Sciatic nerve (tissue), 2 donors: ENCODE measurements at places on chromosomes 11 and 22. TPM values are rescaled to one million over a fixed set of nuclear protein-coding genes. Genes with fewer than 3 reads are reported as not detected.

DNA sequence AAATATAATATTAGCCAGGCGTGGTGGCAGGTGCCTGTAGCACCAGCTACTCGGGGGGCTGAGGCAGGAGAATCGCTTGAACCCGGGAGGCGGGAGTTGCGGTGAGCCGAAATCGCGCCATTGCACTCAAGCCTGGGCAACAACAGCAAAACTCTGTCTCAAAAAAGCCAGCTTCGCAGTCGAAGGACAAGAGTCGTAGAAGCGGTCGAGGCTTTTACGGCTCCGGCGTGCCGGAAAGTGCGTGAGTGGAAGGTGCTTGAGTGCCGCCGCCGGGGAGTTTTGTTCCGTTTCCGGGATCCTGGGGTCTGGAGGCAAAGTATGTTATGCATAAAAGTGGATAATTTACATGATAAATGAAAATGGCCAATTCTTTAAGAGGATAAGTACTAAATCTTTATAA lies 43.6 kb downstream of the SYN3 start:
- DNase-seq, result no peak

DNA sequence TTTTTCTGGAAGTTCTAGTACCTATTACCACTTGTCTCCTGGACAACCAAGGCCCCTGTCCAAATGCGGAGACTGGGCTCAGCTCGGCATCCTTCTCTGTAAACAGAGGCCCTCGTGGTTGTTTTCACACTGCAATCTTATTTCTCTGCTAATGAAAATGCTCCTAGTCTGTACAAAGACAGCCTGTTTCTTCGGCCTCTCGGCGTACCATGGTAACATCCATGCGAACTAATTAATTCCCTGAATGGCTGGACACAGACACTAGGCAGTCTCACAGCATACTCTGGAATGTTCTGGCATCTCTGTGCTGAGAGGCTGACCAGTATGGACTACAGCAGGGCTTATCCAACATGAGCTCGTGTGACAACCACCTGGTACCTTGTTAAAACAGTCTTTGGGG lies 5.7 kb downstream of the POLR3H start:
- DNase-seq, result no peak

OR8H2 gene
- total RNA-seq, result not detected

DNA sequence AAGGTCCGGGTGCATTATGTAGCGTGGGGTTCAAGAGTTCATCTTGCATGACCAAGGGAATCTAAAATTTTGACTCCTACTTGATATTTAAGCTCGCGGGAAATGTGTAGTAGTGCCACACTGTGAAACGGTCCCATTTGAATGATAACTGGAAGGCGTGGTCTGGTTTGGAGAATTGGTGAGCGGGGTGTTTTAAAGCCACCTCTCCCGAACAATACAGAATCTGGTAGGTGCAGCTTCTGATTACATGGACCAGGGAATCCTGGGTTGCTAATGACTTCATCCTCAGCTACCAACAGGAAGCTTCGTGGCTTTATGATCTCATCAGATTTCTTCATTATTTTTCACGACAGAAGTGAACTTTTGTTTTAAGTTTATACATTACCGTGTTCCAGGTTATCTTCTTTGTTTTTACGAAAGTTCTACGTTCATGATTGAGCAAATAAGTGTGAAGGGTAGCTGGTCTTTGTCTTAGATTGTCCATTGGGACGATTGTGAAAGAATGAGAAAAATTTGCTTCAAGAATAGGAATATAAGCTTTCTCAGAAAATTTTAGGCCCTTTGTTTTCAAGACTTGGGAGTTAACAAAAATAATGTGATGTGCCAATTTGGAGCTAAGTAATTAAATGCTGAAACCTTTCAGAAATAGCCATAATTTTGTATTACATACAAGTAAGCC lies 1.7 kb downstream of the QSER1 start:
- DNase-seq, result no peak

DNA sequence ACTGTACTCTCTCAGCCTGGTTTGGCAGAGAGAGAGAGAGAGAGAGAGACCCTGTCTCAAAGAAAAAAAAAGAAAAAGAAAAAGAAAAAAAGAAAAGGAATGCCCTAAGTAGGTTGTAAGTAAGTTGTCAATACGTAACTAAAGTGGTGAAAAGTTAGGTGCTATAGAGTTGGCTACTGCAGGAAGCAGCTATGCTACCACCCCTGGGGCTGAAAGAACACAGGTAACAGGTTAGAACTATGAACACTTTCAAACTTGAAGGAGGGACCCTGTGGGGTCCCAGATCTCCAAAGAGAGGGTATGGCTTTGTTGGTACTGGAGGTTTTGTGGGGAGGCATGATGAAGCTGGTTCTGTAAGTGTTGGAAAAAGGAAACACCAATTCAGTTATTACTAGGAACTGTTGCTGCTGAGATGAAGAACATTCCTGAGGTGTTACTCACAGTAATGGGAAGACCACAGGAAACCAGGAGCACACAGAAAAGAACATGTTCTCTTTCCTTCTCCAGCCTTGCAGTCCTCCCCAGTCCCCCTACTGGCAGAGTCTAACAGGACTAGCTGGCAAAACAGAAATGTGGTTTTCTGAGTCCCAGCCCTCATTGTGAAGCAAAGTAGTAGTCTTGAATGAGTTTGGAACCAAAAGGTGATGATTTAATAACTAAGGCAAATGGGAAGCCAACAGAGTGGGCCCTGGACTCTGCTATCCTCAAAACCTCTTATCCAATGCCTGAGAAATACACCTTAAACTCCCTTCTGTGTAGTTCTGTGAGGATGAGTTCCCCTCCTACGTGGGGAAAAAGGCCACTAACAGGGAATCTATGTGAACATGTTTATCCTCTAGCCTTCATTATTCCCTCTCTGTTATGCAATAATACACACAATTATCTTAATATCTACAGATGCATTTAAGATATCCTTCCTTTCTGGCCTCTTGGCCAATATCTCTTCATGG lies 427.0 kb upstream of the DDI1 start:
- no peak for DNase-seq

DNA sequence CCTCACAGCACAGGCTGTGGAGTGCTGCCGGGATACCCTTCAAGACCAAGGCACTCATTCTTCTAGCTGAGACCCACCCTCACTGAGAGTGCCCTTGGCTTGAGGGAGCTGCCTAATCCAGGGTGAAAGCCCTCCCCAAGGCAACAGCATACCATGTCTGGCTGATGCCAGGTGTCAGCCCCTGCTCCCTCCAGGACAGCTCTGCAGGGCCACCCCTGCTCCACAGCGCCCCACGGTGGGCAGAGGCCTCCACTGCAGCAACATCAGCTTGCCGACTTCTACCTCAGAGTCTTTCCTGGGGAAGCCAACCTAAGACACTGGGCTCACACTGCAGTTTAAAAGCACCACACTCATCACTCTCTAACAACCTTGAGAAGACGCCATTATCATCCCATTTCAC lies 29.0 kb downstream of the TTLL1 start:
- DNase-seq, result no peak

GRCh38 chr22:23288301-23289129 lies 108.2 kb downstream of the BCR start:
- no peak for DNase-seq

DNA sequence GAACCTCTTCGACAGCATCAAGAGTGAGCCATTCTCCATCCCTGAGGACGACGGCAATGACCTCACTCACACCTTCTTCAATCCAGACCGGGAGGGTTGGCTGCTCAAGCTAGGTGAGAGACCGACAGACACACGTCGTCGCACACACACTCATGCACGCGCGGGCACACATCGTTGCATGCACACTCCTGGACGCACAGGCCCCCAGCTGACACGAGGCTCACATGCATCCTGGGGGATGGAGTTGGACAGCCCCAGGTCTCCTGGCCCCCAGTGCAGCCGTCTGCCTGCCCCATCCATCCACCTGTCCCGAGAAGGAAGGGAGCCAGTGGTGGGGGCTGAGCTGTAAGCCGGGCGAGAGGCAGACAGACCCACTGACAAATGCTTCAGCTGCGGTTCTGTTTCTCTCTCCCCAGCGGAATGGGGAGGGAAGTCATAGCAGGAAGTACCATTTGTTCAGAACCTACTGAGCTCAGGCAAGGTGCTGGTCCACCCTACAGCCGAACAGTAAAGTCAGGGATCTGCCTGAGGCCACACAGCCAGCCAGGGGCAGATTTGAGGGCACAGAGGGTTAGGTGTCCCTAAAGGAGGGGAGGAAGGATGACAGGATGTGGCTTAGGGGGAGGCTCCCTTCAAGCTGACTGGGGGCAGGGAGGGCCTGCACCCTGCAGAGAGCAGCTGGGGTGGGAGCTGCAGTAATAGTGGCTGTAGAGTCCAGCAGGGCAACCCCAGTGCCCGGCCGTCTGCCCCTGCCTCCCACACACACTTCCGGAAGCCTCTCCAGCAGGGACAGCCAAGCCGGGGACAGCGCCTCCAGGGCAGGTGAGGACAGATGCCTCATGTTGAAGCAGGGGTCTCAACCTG lies 27.1 kb downstream of the CYTH4 start:
- no peak for DNase-seq

MTCH2 gene
- total RNA-seq, result 41.4 TPM

DNA sequence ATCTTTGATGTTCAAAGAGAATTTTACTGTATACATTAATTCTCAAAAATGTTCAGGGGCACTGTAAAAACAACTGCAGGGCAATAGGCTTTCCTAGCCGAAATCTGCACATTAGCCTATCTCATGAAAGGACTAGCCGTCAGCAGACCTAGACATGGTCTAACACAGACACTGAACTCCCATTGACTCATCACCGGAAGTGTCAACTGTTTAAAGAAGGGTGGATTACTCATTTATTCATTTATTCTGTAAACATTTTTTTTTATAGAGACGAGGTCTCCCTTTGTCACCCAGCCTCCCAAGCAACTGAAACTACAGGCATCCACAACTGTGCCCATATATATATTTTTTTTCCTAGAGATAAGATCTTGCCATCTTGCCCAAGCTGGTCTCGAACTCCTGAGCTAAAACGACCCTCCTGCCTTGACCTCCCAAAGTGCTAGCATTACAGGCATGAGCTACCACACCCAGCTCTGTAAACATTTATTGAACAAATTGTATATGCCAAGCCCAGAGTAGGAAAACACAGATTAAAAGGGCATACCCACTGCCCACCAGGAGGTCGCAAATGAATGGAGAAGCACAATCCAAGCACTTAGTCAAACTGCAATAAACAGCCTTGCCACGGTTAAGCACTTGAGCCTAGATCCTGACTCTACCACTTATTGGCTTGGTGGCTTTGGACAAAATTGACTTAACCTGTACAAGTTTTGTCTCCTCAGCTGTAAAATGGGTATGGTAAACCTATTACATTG lies 26.6 kb downstream of the RAB30 start:
- no peak for DNase-seq

GRCh38 chr11:79982185-79982584 lies 541.4 kb upstream of the TENM4 start:
- DNase-seq, result no peak

DNA sequence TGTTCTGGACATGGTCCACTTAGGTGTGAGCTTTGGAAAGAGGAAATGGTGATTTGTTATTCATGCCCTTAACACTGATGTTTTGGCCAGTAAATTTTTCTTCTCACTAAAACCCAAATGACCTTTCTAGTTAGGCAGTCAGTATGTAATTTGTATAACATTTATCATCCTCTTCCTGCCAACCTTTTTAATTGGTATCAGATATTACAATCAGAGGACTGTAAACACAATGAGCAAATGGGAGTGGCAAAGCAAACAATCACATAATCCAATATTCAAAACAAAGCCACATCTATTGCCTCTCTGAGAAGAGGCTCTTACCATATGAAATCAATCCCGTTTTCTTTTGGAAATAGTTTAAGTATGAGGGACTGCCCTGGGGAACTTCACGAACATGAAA lies 49.1 kb downstream of the BBOX1 start:
- no peak for DNase-seq

- no peak for DNase-seq
These were observed 127.2 kb upstream of the SYT13 start for GRCh38 chr11:45413156-45413858.

C22orf42 gene
- not detected for total RNA-seq

RAB36 gene
- total RNA-seq, result 7.5 TPM

RANGAP1 gene
- total RNA-seq, result 45.5 TPM

- peak; percentile 80 for DNase-seq
These were observed 638 bp downstream of the PARVA start for GRCh38 chr11:12377824-12378593.

GRCh38 chr11:79440571-79441460 lies at the start of gene TENM4:
Gene TENM4 (minus strand): TSS chr11:79441030. CDS start chr11:79069944, 371,086 bp downstream.
- peak; percentile 82 for DNase-seq

- DNase-seq, result no peak
These were observed 109.3 kb downstream of the FBXO7 start for GRCh38 chr22:32583921-32584335.
